ENCODE measurements at places on chromosomes 2 and 18. TPM values are rescaled to one million over a fixed set of nuclear protein-coding genes. Genes with fewer than 3 reads are reported as not detected.

ALLC gene
- not detected for total RNA-seq

PIKFYVE gene
- 27.2 TPM for total RNA-seq

CAB39 gene
- 56.4 TPM for total RNA-seq

NFATC1 gene
- total RNA-seq, result 16.1 TPM

ST6GAL2 gene
- 39.5 TPM for total RNA-seq

NUP35 gene
- total RNA-seq, result 11.1 TPM

BUB1 gene
- total RNA-seq, result 11.5 TPM

UGT1A10 gene
- not detected for total RNA-seq

ANTXR1 gene
- total RNA-seq, result 46.6 TPM

MC2R gene
- not detected for total RNA-seq

EVX2 gene
- not detected for total RNA-seq

FSIP2 gene
- total RNA-seq, result 0.82 TPM

CASP10 gene
- 42.1 TPM for total RNA-seq

MAPK4 gene
- 0.05 TPM for total RNA-seq

UNC80 gene
- total RNA-seq, result 0.06 TPM

KCNJ3 gene
- not detected for total RNA-seq

DSG1 gene
- total RNA-seq, result not detected

GPR45 gene
- not detected for total RNA-seq

CROCC2 gene
- not detected for total RNA-seq

NCKAP5 gene
- total RNA-seq, result 9.9 TPM

DCDC2C gene
- not detected for total RNA-seq

EGR4 gene
- total RNA-seq, result not detected

NDC80 gene
- 6.4 TPM for total RNA-seq

NBEAL1 gene
- 13.4 TPM for total RNA-seq

TXNDC9 gene
- total RNA-seq, result 100 TPM

CYP20A1 gene
- 29.6 TPM for total RNA-seq

SULT1C2 gene
- total RNA-seq, result not detected

All from glomerular endothelial cell (primary cell).